ENCODE measurements at places on chromosomes 5 and 9.
A peak's percentile ranks its signal among the peaks of the same experiment; 100 is the strongest.

- no peak for DNase-seq
Observed at GRCh38 chr5:178223828-178224335, 8.7 kb downstream of the PHYKPL start.

DNA sequence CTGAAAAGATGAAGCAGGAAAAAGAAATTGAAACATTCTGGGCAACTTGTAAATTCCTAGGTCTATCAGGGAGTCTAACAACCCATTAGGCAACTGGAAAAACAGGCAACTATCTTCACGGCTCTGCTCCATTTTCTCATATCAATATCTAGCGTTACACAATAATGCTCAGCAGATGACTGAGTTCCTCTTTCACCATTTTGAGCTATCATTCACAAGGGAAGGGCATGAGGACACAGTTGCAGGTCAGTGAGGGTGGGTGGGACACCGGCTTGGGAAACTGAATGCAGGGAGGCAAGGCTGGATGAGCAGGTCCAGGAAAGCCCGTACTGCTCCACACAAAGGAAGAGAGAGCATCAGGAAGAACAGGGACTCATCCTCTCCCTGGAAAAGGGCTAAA lies 67.0 kb downstream of the FRMD3 start:
- DNase-seq: no peak

DNA sequence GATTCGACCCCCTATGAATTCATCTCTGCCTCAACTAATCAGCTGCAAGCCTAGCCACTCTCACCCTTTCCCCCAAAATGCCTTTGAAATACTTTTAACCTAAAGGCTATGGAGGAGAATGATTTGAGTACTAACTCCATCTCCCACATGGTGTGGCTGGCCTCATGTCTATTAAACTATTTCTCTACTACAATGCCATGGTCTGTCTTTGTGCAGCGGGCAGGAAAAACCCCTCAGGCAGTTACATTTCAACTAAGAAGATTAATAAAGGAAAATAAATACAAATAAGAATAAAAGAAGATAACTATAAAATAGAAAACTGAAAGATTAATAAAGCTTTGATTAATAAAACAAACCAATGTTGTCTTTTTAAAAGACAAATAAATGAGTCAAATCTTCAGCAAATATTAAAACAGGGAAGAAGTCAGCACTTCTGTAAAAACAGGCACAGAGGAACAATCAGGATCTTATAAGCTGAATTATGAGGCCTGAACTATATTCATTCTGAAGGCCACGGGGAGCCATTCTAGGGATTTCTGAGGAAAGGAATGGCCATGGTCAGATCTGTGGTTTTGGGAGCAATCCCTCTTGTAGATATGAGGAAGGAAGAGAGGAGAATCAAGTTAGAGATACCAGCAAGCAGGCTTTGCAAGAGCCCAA lies 116.1 kb upstream of the SLC12A2 start:
- DNase-seq: no peak

DNA sequence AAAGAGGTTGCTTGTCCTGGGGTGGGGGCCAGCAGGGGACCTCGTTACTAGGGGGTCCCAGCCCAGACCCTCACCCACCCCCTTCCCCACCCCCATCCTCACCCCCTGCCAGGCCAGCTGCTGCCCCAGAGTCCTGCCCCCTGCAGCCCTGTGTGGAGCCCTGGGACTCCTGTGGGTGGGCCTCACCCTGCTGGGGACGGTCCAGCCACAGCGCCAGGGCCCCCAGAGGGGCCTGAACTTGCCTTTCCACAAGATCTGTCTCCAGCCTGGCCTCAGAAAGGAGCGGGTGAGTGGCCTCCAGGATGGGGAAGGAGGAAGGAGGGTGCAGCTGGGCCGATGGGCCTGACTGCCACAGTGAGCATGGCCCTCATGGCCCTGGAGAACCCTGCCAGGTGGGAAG lies 7.5 kb upstream of the PTGDS start:
- no peak for DNase-seq

- no peak for DNase-seq
Observed at GRCh38 chr9:20570087-20570486, 52.2 kb downstream of the MLLT3 start.

DNA sequence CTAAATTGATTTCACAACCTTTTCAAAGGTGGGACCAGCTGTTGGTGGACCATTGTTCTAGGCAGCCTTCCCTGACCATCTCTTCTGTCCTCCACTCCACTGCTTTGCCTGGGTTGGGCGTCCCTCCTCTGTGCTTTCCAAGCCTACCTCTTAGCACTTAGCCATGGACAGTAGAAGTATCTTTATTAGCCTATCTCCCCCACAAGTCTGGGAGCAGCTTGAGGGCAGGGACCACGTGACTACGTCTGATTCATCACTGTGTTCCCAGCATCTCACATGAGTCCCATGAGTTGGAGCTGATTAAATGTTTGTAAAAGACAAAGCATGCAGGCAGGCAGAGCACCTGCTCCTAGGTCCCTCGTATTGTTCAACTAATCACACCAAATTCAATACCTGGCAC lies 20.9 kb downstream of the MORN5 start:
- no peak for DNase-seq

GRCh38 chr5:171455522-171455921 lies 36.1 kb downstream of the FGF18 start:
- no peak for DNase-seq

- no peak for DNase-seq
Observed at GRCh38 chr9:79604921-79605562, 33.3 kb downstream of the TLE4 start.

DNA sequence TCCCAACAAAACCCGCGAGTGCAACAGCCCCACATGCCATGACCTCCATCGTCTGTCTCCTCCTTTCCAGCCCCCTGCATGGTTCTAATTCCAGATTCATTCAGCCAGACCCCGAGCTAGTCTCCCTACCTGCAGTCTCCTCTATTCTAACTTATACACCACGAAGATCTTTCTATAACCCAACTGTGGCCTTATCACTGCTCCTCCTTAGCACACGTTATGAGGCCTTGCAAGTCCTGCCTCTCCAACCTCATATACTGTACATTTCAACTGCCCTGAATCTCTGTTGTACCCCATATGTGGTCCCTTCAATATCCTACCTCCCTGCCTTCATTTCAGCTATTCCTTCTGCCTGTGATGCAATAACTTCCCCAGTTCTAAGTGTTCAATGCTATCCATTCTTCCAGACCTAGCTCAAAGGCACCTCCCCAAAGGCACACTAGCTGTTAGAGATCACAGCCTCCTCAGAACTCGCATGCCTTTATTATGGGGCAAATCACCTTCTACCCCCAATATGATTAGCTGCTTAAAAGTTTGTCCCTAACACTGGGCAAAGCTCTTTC lies 215.1 kb upstream of the TRIM32 start:
- DNase-seq: no peak

- DNase-seq: no peak
Observed at GRCh38 chr5:17302106-17302505, 84.7 kb downstream of the BASP1 start.

- DNase-seq: no peak
Observed at GRCh38 chr5:35198075-35198474, 32.2 kb downstream of the PRLR start.

DNA sequence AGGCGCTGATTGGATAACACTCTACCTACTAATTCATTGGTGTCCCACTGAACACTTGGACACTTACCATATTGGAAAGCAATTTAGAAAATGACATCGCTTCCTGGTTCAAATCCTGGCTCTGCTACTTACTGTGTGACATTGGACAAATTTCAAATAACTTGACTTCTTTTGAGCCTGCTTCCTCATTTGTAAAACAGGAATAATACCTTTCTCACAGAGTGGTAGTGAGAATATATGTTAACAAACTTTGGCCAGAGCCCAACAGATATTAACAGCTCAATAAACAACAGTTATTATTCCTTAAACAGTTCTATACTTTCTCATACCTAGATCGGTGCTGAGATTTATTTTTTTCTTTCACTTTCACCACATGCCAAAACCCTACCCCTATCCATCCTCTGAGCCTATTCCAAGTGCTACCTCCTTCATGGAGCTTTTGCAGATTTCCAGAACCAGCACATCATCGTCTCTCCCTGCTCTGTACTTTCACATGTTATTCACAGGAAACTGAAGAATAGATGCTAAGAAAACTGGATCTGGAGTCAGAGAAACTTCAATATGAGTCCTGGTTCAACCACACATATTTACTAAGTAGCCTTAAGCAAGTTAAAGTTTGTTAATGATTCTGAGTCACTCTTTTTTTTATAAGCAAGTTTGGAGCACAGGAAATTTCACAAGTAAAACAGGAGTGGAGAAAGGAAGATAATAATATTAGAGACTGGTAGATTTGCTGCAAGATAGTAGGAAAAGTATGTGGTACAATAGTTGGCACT lies 92.3 kb downstream of the STRBP start:
- no peak for DNase-seq

GRCh38 chr9:32581512-32582143 lies 8.7 kb upstream of the NDUFB6 start:
- DNase-seq: peak; percentile 5

- DNase-seq: no peak
Observed at GRCh38 chr5:91025449-91025848, 357.7 kb downstream of the ARRDC3 start.

- DNase-seq: no peak
Observed at GRCh38 chr5:154241021-154241420, 50.5 kb downstream of the GALNT10 start.

DNA sequence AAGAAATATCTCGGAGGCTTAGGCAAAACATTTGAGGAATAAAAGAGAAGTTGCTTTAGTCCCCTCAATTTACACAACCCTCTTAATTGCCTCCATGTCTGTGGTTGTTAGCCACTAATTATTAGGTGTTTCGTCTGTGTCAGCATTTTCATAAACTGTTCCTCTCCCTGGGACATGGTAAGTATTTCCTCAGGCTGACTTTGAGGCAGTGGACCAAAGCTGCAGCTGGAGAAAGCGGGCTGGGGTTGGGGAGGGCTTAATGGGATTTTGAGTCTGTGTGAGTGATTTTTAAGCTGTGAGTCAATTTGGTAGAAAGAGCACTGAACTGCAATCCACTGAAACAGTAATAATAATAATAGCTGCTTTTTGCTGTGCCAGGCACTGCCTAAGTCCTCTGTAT lies 13.0 kb upstream of the TTC1 start:
- no peak for DNase-seq

GRCh38 chr5:125189531-125189941 lies 443.1 kb upstream of the ZNF608 start:
- no peak for DNase-seq

- DNase-seq: no peak
Observed at GRCh38 chr9:108019821-108020220, 530.3 kb upstream of the KLF4 start.

DNA sequence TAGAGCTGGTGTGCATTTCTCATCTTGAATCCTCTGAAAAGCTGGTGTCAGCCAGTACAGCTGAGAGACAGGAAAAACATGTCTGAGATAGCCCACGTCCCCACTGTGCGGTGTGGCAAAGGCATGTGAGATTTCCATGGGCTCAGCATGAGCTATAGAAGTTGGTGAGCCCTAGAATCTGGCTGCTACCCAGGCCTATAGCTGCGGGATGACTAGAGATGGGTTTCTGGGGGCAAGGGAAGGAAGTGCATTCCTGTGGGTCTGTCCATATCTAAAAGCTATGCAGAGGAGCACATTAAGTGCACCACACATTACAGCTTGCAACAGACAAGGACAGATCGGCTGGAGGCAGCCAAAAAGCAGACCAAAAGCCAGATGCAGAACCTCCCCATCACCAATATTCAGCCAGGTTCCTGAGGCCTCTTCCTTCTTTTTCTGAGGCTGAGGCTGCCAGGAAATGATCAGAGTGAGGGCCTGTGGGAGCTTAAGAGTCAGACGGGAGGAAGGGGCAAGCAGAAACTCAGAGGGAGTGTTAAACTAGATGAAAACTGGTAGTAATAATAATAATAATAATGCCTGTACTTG lies 55.8 kb upstream of the RANBP3L start:
- DNase-seq: no peak

DNA sequence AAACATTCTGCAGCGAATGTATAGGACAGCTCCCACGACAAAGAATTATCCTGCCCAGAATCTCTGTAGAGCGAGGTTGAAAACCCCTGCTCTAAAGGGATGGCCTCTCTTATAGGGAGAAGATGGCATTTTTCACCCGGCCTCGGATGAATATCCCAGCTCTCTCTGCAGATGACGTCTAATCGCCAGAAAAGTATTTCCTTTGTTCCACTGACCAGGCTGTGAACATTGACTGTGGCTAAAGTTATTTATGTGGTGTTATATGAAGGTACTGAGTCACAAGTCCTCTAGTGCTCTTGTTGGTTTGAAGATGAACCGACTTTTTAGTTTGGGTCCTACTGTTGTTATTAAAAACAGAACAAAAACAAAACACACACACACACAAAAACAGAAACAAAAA lies 17.4 kb upstream of the RARS1 start:
- DNase-seq: no peak

DNA sequence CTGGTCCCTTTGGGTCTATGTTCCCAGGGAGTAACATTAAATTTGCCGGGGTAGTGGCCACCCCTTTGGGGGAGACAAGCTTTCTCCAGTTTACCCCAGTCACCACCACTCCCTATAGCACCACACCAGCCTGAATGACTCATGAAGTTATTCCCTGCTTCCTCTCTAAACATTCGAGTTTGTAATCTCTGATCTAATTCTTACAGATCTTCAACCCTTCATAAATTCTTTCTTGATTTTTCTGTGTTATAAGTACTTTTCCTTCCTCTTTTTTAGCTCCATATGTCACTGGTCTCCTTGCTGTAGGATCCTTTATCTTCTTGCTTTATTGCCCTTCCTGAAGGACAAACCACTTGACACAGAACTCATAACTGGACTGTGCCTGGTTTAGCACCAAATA lies 55.6 kb downstream of the GNA14 start:
- DNase-seq: no peak

- no peak for DNase-seq
Observed at GRCh38 chr9:8401961-8402705, 602.6 kb upstream of the DMAC1 start.

DNA sequence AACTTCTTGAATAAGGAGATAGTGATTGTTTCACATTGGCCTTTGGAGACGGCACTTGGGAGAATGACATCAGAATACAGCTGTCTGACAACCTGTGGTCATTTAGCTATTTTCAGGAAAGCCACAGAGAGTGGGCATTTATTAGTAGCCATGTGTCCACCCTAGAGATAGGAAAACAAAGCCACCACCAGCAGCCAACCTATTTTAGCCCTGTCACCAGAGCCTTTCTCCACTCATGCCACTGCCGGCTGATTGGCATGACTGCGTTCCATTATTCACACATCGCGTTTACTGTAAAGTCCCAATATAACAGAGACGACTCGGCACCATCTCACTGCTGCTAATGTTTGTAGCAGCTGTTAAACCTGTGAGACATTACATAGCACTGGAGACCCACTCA lies 330.1 kb downstream of the NDUFS4 start:
- DNase-seq: no peak
